Ascending aorta (tissue), 2 donors: ENCODE measurements at places on chromosomes 2 and 18. TPM values are rescaled to one million over a fixed set of nuclear protein-coding genes. Genes with fewer than 3 reads are reported as not detected.

DNA sequence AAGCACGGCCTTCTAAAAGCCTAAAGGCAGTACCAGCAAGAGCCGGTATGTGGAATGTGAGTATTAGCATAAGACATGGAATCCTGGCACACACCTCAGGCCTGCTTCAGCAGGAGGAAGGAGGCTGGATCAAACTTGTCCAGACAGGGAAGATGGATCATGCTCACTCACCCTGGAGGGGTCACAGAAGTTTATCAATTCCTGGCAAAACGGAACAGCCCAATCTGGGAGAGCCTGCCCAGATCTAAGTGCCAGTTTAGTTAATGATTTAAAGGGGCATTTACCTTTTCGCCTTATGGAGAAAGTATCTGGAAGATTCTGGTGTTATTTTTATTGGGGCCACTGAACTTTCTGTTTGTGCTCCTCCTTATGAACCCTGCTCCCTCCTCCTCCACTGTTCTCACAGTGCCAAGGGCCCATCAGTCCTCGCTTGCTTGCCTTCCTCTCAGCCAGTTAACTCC, 58.3 kb upstream of the NFE2L2 start:
- DNase-seq: no peak
- H3K4me3 ChIP-seq: no peak overlapping the region
- H3K27ac ChIP-seq: no peak overlapping the region
- H3K36me3 ChIP-seq: no peaks in the 10 kb centered on the region
- no peaks in the 10 kb centered on the region for H3K27me3 ChIP-seq

DNA sequence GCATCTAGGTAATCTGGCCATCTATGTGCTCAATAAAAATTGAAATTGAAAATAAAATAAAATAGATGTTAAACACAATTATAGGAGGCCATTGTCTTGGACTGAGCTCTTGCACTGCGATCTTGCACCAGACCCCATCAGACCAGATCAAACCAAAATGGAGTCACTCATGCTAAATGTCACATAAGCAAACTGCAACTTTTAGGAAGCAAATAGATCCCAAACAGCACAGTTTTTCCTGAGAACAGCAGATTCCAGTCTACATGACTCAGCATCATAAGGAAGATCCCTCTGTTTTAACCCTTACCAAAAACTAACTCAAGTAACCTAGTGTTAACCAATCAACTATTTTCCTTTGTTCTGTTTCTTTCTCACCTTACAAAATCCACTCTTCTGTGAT, 57.7 kb upstream of the LRP1B start:
- no peak for DNase-seq
- no peaks in the 10 kb centered on the region for H3K4me1 ChIP-seq
- no peak overlapping the region for H3K4me3 ChIP-seq
- no peak overlapping the region for H3K27ac ChIP-seq

DNA sequence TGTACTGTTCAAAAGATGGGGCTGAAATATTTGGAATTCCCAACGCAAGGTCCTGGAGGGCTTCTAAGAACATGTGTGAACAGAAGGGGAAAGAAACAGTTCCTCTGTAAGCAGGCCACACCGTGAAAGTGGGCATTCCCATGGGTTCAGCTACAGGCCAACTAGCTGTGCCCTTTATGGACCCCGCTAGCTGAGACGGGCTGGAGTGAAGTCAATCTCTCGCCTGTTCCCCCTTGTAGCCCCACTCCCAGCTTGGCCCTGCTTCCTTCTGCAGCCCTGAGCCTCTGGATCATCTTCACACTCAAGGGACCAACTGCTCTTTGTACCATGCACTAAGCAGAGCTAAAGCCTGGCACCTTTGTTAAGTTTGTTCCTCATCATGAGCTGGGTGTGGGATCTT, 55.4 kb downstream of the POLR1A start:
- H3K4me1 ChIP-seq: no peaks in the 10 kb centered on the region
- no peaks in the 10 kb centered on the region for H3K27me3 ChIP-seq
- peaks cover 43% of the 10 kb centered on the region for H3K36me3 ChIP-seq
- peak; percentile 19 for DNase-seq

- H3K4me1 ChIP-seq: peaks cover 9% of the 10 kb centered on the region
- H3K27me3 ChIP-seq: peaks cover 35% of the 10 kb centered on the region
- H3K4me3 ChIP-seq: peak overlapping the region; percentile 33
- no peaks in the 10 kb centered on the region for H3K36me3 ChIP-seq
Measured at GRCh38 chr2:63053081-63053888, 2.7 kb downstream of the OTX1 start.

DNA sequence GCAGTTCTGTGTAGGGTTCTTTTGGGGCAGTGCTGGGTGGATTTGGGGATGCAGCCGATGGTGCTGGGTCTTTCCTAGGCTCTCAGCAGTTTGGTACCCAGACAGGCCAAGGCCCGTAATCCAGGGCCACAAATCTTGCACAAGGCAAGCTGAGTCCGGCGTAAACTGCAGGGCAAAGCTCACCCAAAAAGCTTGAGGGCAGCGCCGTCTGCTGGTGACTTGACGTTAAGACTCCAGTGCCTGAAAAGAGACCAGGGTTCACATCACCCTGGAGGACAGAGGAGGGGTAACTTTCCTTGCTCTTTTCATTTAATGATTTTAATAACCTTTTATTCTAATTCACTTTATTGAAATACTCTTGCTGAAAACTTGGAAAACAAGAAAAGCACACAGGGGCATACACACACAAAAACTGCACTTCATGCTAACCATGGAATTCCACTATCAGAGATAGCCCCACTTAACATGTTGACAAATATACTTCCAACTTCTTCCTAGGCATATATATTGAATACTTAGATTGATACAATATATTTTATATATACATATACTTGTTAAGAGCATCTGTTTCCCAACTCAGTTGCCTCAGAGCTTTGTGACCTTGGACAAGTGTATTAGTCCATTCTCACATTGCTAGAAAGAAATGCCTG, 38.9 kb downstream of the CNGA3 start:
- DNase-seq: peak; percentile 78
- no peak overlapping the region for H3K4me3 ChIP-seq
- H3K4me1 ChIP-seq: no peaks in the 10 kb centered on the region
- H3K27me3 ChIP-seq: no peaks in the 10 kb centered on the region
- no peak overlapping the region for H3K27ac ChIP-seq

- H3K27me3 ChIP-seq: no peaks in the 10 kb centered on the region
- no peak overlapping the region for H3K4me3 ChIP-seq
- H3K36me3 ChIP-seq: no peaks in the 10 kb centered on the region
- DNase-seq: no peak
Measured at GRCh38 chr2:228374741-228375140, 193.3 kb upstream of the SPHKAP start.

- no peak overlapping the region for H3K4me3 ChIP-seq
- H3K4me1 ChIP-seq: no peaks in the 10 kb centered on the region
- DNase-seq: no peak
- no peak overlapping the region for H3K27ac ChIP-seq
Measured at GRCh38 chr2:181123798-181124231, 143.4 kb downstream of the UBE2E3 start.

- no peak overlapping the region for H3K27ac ChIP-seq
- no peak overlapping the region for H3K4me3 ChIP-seq
- H3K4me1 ChIP-seq: no peaks in the 10 kb centered on the region
Measured at GRCh38 chr2:227013881-227014280, 150.1 kb downstream of the COL4A4 start.

DNA sequence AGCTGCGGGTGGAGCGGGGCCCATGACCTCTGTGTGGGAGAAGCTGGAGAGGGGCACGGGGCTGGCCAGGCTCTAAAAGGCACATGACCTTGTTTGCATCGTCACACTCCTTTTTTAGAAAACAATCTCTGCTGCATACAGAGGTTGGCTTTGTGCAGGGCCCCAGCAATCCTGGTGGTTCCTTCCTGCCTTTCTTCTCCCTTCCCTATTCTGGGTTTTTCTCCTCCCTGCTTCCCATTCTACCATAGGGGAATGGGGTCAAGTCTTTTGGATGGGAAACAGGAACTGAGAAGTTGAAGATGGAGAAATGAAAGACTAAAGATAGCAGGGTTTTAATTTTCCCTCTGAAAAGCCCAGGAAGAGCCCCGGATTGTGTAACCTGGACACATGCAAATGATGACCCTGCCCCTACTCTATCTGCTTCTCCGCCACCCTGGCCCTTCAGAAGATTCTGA, 53.9 kb downstream of the ASAP2 start:
- no peaks in the 10 kb centered on the region for H3K36me3 ChIP-seq
- peaks cover 39% of the 10 kb centered on the region for H3K4me1 ChIP-seq
- no peak overlapping the region for H3K4me3 ChIP-seq
- DNase-seq: no peak

GRCh38 chr2:40016151-40016885, 237.3 kb upstream of the THUMPD2 start:
- DNase-seq: no peak
- no peaks in the 10 kb centered on the region for H3K36me3 ChIP-seq
- no peaks in the 10 kb centered on the region for H3K4me1 ChIP-seq

GRCh38 chr2:66925128-66925527, 472.0 kb upstream of the ETAA1 start:
- H3K27ac ChIP-seq: no peak overlapping the region
- no peak overlapping the region for H3K4me3 ChIP-seq
- no peak for DNase-seq
- H3K4me1 ChIP-seq: no peaks in the 10 kb centered on the region
- no peaks in the 10 kb centered on the region for H3K36me3 ChIP-seq

GRCh38 chr2:218799990-218800389, 18.0 kb downstream of the CYP27A1 start:
- no peaks in the 10 kb centered on the region for H3K27me3 ChIP-seq
- no peaks in the 10 kb centered on the region for H3K4me1 ChIP-seq
- H3K36me3 ChIP-seq: no peaks in the 10 kb centered on the region
- no peak overlapping the region for H3K27ac ChIP-seq
- H3K4me3 ChIP-seq: no peak overlapping the region

DNA sequence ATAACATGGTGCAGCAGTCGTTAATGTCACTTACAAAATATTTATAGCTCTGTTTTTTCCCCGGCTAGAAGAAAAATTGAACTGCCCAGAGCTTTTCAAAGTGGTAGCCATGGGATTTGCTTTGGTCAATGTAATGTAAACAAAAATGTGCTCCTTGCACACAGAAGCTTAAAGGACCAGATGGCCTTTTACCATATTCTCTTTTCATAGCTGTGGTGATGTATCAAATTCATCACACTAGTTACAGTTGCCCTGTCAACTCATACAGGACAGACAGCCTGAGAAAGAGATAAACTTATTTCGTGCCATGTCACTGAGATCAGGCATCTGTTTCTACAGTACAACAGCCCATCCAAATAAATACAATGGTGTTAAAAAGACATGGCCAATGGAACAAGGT, 368.1 kb upstream of the CDH19 start:
- no peaks in the 10 kb centered on the region for H3K4me1 ChIP-seq
- no peak overlapping the region for H3K4me3 ChIP-seq
- H3K27ac ChIP-seq: no peak overlapping the region

DNA sequence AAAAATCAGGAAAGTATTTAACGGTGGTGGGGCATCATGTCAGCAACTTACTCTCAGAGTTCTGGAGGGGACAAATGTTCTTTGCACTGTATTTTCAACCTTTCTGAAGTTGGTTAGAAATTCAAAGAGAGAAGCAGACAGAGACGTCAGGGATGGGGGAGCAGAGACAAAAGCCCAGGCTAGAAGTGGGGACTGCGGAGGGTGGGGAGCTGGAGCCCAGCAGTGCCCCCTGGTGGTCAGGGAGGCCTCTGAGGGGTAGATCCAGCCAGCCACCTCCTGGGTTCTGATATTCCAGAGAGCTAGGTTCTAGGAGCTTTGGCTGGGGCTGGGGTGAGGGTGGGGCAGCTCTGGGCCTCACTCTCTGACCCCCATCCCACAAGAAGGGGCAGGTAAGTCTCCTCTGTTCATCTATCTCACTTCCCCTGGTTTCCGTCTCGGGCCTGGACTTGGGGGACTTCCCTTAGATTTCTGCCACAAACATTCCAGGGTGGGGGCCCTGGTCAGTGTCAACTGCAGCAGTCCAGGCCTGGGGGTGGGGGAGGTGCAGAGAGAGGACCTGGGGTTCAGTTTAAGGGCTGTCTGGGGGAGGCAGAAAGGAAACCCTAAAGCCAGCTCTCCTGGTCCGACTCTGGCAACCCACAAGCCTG, 8.9 kb downstream of the TNS1 start:
- H3K27ac ChIP-seq: peak overlapping the region; percentile 69
- H3K4me1 ChIP-seq: peaks cover 21% of the 10 kb centered on the region

GRCh38 chr2:196601430-196602306, 37.8 kb upstream of the CCDC150 start:
- no peaks in the 10 kb centered on the region for H3K27me3 ChIP-seq
- peak overlapping the region; percentile 85 for H3K27ac ChIP-seq
- H3K4me1 ChIP-seq: peaks cover 5% of the 10 kb centered on the region
- peak; percentile 91 for DNase-seq

GRCh38 chr2:31197166-31197565, 20.1 kb downstream of the CAPN14 start:
- no peak overlapping the region for H3K27ac ChIP-seq
- no peaks in the 10 kb centered on the region for H3K36me3 ChIP-seq
- H3K27me3 ChIP-seq: no peaks in the 10 kb centered on the region
- DNase-seq: no peak

DNA sequence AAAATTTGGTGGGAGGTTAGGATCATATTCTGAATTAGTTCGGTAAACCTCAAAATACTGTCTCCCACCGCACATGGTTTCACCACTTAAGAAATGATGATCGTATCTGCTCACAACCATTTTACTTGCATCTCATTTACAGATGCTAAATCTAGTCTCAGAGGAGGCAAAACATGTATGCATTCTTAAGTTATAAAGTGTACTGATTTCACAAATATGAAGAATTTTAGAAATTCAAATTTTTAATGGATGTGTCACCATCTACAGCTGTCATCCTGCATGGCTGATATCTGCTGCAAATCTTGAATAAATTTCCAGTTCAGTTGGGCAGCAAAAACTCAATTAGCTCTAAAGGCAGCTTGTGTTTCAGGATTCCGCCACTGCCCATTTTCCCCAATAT, 243.3 kb upstream of the KCNJ3 start:
- no peaks in the 10 kb centered on the region for H3K36me3 ChIP-seq
- peak overlapping the region; percentile 53 for H3K4me3 ChIP-seq
- no peaks in the 10 kb centered on the region for H3K27me3 ChIP-seq
- no peak overlapping the region for H3K27ac ChIP-seq
- H3K4me1 ChIP-seq: no peaks in the 10 kb centered on the region
- no peak for DNase-seq

DNA sequence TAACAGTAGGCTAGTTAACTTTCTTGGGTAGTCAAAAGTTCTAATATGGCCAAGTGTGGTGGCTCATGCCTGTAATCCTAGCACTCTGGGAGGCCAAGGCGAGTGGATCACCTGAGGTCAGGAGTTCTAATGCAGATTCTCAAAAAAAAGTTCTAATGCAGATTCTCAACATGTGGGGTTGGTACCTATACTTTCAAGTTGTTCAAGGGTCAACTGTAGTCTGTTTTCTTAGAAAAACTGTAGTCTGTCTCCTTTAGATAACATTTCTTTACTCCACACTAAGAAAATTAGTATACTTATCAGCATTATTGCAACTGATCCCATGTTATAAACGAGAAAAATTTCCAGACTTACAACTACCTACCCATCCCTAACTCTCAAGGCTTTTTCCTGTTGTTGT, 16.6 kb downstream of the INO80D start:
- no peaks in the 10 kb centered on the region for H3K4me1 ChIP-seq
- H3K36me3 ChIP-seq: no peaks in the 10 kb centered on the region
- H3K27me3 ChIP-seq: no peaks in the 10 kb centered on the region
- H3K4me3 ChIP-seq: no peak overlapping the region
- no peak for DNase-seq
- no peak overlapping the region for H3K27ac ChIP-seq

Gene DOCK10
- 30.9 TPM for total RNA-seq

Gene FZD7
- total RNA-seq: 32.5 TPM

Gene REG3G
- total RNA-seq: not detected

Gene HRH4
- not detected for total RNA-seq

Gene HOXD11
- total RNA-seq: not detected

Gene COL5A2
- total RNA-seq: 64.2 TPM

Gene IDH1
- 25.9 TPM for total RNA-seq
